ENCODE measurements at places on chromosomes 1 and 21.

- no peak for DNase-seq
These were observed 226.7 kb downstream of the KCNT2 start for GRCh38 chr1:196381544-196381943.

GRCh38 chr1:172885971-172886370 is 164.8 kb downstream of the TNFSF18 start:
- DNase-seq: no peak

GRCh38 chr1:192639607-192640368 is 3.8 kb downstream of the RGS13 start:
- no peak for DNase-seq

DNA sequence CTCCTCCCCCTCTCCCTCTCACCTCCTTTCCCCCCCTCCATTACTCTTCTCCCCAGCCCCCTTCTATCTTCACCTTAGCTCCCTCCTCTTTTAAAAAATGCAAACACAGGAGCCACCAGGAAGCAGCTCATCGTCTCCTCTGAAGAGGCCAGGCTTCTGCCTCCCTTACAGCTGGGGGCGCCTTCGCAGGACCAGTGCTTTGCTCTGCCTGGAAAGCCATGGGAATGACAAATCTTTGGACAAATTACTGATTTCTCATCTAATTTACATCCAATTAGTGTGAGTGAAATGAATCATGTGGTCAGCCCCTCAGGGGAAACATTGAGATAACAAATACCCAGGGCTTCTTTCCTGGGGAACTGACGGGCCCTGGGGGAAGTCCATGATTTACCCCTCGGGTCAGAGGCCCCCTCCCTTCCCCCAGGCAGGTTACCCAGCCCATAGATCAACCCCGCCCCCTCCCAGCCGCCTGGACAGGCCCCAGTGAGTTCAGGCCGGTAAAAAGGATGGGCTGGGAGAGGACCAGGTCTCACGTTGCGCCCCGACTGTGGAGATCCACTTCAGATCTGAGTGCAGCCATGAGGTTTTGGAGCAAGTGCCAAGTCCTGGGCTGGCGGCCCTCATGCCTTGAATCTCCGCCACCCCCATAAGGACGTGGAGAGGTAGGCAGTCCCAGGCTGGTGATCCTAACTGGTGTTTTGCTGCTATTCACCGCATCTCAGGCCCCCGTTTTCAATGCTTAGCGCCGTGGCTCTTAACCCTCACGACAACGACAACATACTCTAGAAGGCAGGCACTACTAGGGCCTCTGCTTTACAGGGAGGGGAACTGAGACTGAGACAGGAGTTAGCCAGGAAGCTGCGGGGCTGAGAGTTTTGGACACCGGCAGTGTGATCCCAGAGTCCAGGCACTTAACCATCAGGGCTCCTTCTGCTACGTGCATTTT is 300.8 kb downstream of the RRAGC start:
- peak; percentile 1 for DNase-seq

DNA sequence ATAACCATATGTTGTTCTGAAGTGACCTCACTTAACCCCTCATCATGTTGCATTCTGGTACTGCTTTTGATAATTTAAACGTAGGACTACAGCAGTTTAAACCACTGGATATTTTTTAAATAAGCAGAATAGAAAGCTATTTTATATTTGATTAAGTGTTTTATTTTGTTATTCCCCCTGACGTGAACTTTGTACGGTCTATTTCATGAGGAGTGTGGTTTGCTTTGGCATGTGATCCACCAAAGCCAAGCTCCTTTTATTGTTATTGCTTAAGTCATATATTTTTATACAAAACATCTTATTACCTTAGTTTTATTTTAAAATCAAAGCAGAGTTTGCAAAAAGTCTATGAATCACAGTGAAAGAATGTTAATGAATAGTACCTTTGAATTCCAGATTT is 101.4 kb upstream of the L1TD1 start:
- DNase-seq: no peak

- no peak for DNase-seq
These were observed 154.4 kb upstream of the ZNF644 start for GRCh38 chr1:91176250-91176649.

DNA sequence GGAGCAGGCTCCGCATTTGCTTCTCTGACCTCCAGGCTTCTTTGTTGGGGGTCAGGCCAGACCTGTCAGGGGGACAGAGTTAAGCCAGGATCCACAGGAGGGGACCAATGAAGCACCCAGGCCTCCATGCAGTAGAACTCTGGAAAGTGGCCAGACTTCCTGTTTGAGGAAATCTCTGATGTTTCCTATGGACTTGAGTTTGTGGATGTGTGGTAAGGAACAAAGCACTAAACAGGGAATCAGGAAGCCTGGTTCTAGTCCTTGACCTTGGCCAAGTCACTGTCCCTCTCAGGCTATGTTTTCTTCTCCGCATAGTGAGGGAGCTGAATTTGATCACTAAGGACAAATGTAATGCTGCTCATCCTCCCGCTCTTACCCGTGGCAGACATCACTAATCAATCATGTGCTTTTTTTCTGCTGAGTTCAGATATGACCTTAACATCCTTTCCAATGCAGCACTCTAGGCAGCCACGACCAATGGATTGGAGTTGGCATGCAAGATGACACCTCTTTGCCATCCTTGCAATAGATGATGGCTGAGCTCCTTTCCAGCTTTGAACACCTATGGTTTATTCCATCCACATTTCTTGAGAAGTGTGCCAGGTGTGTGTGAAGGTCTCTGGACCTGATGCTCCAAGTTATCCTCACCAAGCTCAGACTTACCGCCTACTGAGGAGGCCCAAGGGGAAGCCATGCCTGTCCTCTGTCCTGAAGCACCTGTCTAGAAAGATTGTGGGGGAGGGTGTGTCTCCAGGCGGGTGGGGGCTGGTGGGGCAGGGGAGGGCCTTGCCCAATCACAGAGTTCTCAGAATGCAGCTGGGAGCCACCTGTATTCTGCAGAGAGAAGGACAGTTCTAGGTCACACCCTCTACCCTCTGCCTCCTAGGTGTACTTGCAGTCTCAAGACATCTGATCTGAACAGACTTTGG is 9.9 kb downstream of the SH2D2A start:
- DNase-seq: no peak

GRCh38 chr1:38217316-38217715 is 170.7 kb upstream of the POU3F1 start:
- no peak for DNase-seq

- DNase-seq: no peak
These were observed 8.6 kb upstream of the PKP1 start for GRCh38 chr1:201274616-201275252.

- DNase-seq: no peak
These were observed 96.1 kb downstream of the IER5 start for GRCh38 chr1:181184621-181185020.

- DNase-seq: no peak
These were observed 277.8 kb downstream of the LTN1 start for GRCh38 chr21:28714777-28715464.

DNA sequence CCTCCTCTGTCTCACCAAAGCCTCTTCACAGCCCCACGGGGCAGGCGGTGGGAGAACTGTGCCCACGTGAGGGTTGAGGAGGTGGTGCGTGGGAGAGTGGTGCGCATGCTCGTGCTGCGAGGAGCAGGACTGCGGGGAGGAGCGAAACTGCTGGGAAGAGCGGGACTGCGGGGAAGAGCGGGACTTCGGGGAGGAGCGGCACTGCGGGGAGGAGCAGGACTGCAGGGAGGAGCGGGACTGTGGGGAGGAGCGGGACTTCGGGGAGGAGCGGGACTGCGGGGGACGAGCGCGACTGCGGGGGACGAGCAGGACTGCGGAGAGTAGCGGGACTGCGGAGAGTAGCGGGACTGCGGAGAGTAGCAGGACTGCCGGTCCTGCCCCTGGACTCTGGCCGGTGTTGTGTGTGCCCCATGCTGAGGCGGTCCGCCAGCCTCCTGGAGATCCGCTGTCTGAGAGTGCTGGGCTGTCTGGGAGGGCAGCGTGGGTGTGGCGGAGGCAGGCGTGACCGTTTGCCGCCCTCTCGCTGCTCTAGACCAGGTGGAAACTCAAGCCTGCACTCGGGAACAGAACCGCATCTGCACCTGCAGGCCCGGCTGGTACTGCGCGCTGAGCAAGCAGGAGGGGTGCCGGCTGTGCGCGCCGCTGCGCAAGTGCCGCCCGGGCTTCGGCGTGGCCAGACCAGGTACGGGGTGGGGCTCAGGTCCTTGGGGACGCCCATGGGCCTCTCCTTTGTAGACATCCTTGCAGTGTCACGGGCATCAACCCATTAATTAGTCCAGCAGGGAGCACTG is 24.6 kb downstream of the TNFRSF1B start:
- no peak for DNase-seq

DNA sequence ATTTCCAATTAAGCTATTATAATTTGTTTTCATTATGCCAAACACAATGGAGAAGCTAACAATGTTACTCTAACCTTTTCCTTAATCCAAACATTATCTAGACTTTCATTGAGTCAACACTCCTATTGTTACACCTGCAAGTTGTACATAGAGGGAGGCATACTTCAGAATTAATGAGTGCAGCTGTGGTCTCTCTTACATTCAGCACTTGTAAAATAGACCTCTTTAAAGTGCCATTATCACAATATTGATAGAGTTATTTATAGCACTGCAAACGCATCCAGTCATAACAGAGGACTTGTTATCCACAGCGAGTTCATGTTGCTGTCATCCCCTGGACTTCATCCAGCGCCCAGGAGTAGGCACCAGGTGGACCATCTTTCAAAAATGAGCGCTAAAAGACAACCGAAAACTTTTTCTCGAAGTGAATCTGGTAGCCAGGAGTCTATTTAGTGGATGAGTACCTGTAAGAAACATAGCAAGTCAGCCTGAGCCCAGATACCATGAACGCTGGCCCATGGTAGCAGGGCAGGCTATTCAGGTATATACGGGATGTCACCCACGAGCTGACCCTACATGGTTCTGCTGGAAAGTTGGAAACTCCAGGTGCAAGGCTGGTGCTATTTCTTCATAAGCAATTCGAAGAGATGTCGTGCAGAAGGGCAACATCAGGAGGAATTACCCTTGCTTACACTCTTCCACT is 70.6 kb upstream of the NFIA start:
- no peak for DNase-seq

DNA sequence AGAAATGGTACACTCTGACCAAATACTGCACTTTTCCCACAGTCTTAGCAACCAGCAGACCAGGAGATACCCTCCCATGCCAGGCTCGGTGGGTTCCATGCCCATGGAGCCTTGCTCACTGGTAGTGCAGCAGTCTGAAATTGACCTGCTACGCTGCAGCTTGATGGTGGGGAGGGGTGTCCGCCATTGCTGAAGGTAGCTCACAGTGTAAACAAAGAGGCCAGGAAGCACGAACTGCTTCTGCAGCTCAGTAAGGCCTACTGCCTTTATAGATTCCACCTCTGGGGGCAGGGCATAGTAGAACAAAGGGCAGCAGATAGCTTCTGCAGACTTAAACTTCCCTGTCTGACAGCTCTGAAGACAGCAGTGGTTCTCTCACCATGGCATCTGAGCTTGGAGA is 12.3 kb upstream of the IFI44L start:
- no peak for DNase-seq

GRCh38 chr1:193079187-193079586 is 19.8 kb downstream of the RO60 start:
- DNase-seq: no peak

DNA sequence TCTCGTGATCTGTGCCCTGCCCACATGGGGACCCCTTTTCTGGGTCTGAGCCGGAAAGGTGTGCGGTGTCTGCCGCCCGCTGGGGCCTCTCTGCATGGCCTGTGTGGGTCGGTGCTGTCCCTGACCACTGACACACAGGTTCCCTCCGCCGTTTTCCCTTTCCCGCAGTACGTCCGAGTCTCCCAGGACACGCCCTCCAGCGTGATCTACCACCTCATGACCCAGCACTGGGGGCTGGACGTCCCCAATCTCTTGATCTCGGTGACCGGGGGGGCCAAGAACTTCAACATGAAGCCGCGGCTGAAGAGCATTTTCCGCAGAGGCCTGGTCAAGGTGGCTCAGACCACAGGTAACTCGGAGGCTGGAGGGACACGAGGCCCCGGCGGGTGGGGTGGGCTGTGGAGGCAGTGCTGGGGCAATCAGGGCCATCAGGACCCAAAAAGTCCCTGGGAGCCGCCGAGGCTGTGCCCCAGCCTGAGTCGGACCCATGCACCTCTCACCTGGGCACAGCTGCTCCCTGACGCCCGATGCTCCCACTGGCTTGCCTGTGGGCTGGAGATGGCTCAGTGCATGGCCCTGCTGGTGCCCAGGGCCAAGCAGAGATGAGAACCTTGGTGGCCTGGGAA is 13.3 kb downstream of the TRPM2 start:
- no peak for DNase-seq

DNA sequence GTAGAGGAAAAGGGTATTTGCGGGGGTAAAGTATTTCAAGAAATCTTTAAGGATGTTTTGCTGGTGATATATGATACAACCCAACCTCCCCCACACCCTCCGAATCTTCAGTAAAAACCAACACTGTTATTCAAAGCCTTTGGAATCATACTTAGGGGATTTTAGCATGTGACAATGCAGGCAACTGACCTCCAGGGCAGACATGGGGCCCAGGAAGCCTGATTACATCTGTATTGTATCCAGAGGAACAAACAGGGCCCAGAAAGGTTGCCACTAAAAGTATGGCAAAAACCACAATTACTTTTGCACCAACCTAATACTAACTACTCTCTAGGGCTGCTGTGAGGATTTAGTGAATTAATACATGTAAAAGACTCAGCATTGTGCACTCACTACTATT is 43.9 kb upstream of the CNN3 start:
- DNase-seq: no peak

- no peak for DNase-seq
These were observed 37.2 kb downstream of the EVI5 start for GRCh38 chr1:92747735-92748134.
